ENCODE measurements at places on chromosomes 3 and 15. TPM values are rescaled to one million over a fixed set of nuclear protein-coding genes. Genes with fewer than 3 reads are reported as not detected.

The SV2B gene
- polyA plus RNA-seq: 14.7 TPM

The CFAP92 gene
- polyA plus RNA-seq: 3.5 TPM

The TIGIT gene
- 0.15 TPM for polyA plus RNA-seq

The CCNB2 gene
- 18.8 TPM for polyA plus RNA-seq

The XYLB gene
- 5.8 TPM for polyA plus RNA-seq

The ZNF80 gene
- polyA plus RNA-seq: not detected

The IMPG2 gene
- polyA plus RNA-seq: 0.81 TPM

The PLOD2 gene
- 44.6 TPM for polyA plus RNA-seq

The ABHD6 gene
- 21.5 TPM for polyA plus RNA-seq

The NFKBIZ gene
- 5.5 TPM for polyA plus RNA-seq

The SAMMSON gene
- 0.21 TPM for polyA plus RNA-seq

The ATP13A5 gene
- 2.6 TPM for polyA plus RNA-seq

The SCAANT1 gene
- 0.93 TPM for polyA plus RNA-seq

The PAQR9 gene
- 2.9 TPM for polyA plus RNA-seq

The SATB1 gene
- 96.9 TPM for polyA plus RNA-seq

The CFAP20DC gene
- 2.8 TPM for polyA plus RNA-seq

The CHDH gene
- 10.2 TPM for polyA plus RNA-seq

The BCL6 gene
- 38.5 TPM for polyA plus RNA-seq

The MOBP gene
- polyA plus RNA-seq: 257 TPM

The CIP2A gene
- 8.2 TPM for polyA plus RNA-seq

The GUCA1C gene
- not detected for polyA plus RNA-seq

The MTFMT gene
- 16.0 TPM for polyA plus RNA-seq

The LAMB2 gene
- polyA plus RNA-seq: 160 TPM

The LPCAT4 gene
- polyA plus RNA-seq: 116 TPM

The ACKR2 gene
- polyA plus RNA-seq: 0.98 TPM

The FEZF2 gene
- polyA plus RNA-seq: not detected

The LRRFIP2 gene
- 71.8 TPM for polyA plus RNA-seq
